Neural progenitor cell (in vitro differentiated cells): ENCODE measurements at places on chromosomes 4 and X.
A peak's percentile ranks its signal among the peaks of the same experiment; 100 is the strongest.

DNA sequence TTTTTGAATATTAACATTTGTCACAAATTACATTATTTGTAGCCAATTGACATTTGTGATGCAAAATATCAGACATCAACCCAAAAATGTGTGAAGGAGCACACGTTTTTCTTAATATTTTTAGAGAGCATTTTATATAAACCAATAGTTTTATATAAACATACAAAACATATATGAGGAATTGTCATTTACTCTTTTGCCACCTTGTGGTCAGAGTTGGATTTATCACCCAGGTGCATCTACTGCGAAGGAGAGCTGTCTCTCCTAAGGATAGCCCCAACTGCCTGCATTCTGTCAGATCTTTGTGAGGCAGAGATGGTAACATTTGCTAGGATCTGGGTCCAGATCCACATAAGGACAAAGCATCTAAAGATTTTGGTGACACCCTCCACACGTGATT is 2.5 kb upstream of the USP27X start:
- peak; percentile 31 for DNase-seq

- no peak for DNase-seq
These were observed 292.0 kb downstream of the DTHD1 start for GRCh38 chr4:36573441-36573840.

DNA sequence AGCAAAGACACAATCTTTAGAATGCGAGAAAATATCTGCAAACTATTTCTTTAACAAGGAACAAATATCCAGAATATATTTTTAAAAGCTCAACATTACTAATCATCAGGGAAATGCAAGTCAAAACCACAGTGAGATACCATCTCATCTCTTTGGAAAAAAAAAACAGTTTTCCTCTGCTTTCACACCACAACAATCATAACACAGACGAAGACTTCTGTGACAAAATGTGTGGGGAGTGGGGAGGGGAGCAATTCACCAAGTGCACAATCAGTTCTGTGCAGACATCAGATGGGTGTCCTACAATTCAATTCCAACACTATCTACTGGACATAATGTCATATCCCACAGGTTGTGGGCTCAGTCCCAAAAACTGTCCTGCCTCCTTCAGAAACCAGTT is 293.2 kb upstream of the SLC7A11 start:
- DNase-seq = no peak

- peak; percentile 52 for DNase-seq
These were observed 347.2 kb upstream of the DDX53 start for GRCh38 chrX:22652596-22652995.

- DNase-seq = no peak
These were observed 255.1 kb downstream of the C4orf33 start for GRCh38 chr4:129350834-129351721.

- no peak for DNase-seq
These were observed 1402.9 kb upstream of the PABPC4L start for GRCh38 chr4:135604531-135604930.

GRCh38 chr4:56907489-56908205 is at the start of gene REST:
TSS of gene REST (plus strand) at chr4:56907900. CDS start at chr4:56910639, 2,739 bp downstream.
- DNase-seq = peak; percentile 96

DNA sequence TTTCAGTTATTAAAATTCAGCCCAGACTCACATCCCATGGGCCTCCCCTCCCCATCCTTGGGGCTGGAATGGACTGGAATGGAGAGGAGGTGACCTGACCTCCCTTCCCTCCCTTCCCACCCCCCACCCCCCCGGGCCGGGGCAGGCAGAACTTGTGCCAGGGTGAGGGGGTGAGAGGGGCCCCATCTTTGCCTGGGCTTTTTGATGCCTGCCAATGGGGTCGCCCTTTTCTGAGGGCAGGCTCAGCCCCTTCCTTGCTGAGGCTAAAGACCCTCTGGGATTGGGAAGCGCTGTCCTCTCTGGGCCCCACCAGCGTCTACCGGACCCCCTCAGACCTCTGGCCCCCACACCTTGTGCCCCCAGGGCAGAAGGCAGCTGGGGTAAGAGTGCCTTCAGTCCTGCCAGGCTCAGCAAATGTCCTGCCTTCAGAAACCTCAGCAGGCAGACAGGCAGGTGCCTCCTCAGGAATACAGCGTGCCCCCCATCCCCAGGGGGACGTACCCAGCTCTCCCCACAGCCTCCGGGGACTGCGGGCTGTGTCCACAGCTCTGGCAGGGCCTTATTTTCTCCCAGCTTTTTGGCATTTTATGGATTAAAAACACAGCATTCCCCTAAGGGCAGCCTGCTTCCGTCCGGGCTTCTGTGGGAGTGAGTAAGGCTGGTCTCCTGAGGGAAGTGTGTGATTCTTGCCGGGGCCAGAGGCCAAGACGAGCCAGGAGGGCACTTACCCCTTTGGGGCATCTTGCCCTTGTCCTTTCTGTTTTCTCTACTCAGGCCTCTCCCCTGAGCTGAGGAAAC is 12.6 kb upstream of the CCNQ start:
- no peak for DNase-seq

GRCh38 chr4:53908661-53909078 is 155.7 kb downstream of the CHIC2 start:
- peak; percentile 76 for DNase-seq

DNA sequence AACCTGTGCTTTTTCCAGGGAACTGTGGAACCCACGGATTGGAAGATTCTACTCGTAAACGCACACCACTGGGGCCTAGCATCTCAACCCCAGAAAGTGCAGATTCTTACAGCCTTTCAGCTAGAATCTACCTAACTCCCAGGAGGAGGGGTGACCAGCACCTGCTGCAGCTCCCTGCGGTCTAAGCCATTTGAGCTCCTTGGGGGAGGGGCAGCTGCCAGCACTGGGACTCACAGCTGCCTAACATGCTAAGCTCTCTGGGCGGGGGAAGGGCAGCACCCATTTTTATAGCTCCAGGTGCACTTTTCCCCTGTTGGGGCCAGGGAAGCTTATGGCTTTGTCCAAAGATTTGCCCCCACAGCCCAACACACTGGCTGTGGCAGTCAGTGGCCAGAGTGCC is 595.7 kb upstream of the EPHA5 start:
- peak; percentile 42 for DNase-seq

DNA sequence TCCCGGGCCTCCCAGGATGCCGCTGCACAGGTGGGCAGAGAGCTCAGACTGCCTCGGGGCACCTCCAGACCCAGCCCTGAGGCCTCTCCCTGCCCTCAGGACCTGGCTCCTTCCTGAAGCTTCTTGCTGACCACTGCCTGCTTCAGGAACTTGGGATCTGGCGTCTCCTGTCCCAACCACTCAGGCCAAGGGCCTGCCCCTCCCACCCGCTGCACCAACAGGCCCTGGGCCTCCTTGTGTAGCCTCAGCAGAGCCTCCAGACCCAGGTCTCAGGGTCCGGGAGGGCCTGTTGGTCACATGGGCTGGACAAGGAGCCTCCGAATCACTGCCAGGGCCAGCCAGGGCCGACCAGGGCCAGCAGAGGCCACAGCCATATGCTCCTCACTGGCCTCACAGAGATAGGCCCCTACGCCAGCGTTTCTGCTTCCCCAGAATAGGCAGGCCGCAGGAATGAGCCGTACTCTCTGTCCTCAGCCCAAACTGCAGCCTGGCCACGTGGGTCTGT is 2.8 kb downstream of the MXD4 start:
- DNase-seq = no peak

DNA sequence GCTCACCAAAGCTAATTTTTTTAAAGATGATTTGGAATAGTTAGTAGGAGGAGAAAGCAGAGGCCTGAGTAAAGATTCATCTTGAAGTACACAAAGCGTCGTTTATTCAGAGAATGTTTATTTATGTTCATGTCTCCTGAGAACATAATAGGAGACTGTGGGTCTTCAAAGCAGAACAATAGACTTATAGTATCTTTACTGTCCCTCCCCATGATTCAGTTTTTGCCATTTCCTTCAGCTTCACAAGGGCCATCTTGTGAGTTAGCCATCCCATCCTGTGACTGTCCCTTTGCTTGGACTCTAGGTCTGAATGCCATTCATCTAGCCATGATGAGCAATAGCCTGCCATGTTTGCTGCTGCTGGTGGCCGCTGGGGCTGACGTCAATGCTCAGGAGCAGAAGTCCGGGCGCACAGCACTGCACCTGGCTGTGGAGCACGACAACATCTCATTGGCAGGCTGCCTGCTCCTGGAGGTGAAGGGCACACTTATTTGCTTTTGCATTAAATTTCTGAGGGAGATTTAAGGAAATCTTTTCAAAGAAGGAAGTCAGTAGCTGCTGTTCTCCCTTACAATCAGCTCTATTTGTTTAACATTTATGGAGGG is 105.8 kb downstream of the NFKB1 start:
- no peak for DNase-seq

- DNase-seq = peak; percentile 18
These were observed 898 bp upstream of the PDGFC start for GRCh38 chr4:156972379-156973015.

DNA sequence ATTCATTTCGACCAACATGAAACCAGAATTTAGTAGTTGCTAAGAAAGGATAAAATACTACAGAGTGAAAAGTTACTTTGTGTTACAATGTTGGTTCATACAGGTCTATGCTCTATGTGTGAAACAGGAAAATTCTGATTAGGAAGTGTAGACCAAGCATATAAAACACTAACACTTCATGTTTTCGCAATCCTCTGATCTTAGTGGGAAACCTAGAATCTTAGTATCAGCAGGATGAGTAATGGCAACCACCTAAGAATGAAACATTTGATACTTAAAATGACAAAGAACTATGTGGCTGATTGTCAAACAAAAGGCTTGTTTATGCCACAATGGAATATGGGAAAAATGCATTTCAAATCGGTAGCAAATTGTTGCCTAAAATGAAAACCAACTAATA is 116.1 kb downstream of the AMMECR1 start:
- no peak for DNase-seq

- DNase-seq = no peak
These were observed 10.2 kb upstream of the GLOD5 start for GRCh38 chrX:48751343-48751742.

- peak; percentile 30 for DNase-seq
These were observed 661 bp downstream of the SPIN4 start for GRCh38 chrX:63350465-63350877.

DNA sequence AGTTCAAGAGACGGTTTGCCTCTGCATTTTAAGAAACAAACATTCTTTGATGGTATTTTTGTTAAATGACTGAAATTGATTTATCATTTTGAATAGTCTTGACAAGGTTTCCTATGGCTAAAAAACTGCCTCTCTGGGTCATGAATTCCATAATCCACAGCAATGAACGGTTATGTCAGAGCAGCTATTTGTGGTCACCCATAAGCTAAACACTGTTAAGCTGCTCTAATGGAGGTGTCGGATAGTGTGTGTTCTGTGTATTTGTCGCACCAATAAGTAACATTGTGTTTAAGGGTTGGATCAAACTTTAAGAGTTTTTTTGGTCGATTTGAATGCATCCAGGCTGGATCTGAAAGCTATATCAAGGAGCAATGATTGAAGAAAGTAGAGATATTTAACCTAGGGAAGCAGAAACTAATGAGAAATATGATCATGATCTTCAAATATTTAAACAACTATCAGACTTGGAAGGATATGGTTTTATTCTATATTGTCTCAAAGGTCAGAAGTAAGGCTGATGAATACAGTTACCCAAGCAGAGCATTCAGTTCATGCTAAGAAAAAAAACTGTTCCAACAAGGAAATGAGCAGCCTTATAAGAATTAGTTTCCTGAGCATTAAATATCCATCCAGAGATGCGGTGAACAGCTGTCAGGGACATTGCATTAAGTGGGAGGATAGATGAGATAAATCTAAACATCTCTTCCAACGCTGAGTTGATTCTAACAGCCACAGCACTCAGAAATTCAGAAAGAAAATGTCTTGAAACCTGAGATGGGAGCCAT is 232.3 kb upstream of the RPS6KA3 start:
- no peak for DNase-seq

- no peak for DNase-seq
These were observed 12.6 kb downstream of the SRD5A3 start for GRCh38 chr4:55358668-55359067.

- no peak for DNase-seq
These were observed 112.2 kb downstream of the AGTR2 start for GRCh38 chrX:116282751-116283150.

DNA sequence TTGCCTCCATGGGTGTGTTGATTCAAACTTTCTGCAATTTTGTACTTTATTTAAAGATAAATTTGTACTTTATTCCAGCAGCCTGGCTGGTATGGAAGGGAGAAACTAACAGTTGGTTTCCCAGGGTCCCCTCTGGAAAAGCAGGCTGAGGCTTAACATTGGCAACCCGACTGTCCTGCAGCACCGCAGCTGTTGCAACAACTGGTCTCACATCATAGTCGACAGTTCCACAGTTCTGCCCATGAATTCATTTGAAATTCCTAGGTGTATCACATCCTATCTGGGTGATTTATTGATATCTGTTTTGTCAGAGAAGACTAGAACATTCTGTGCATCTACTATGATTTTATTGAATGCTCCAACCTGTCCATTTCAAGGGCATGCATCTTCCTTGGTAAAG is 98.8 kb upstream of the GATB start:
- DNase-seq = no peak

DNA sequence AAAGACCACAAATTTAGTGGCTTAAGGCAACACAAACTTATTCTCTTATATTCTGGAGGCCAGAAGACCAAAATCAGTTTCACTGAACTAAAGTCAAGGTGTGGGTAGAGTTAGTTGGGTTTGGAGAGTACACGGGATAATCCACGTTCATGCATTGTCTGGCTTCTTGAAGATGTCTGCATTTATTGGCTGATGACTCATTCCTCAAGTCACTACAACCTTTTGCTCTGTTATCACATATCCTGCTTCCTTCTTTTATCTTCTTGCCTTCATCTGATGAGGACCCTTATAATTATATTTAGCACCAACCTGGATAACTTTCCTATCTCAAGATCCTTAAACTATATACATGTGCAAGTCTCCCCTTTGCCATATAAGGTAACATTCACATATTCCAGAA is 590.0 kb downstream of the FSTL5 start:
- DNase-seq = no peak

DNA sequence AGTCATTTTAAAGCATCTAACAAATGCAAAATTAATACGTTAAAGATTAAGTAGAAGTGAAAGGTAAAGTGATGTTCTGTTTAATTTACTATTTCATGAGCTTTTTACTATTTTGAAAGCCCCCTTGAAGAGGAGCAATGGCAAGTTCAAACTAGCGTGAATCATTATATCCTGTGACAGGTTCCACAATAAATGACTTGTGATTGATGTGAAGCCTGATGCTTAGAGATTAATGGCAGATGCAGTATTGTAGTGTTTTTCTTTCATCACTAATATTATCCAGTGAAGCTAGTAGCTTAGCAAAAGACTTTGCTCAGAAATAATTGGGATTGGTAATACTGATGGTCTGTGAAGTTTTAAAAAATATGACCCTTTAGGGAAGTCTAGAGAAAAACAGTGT is 57.3 kb downstream of the STOX2 start:
- DNase-seq = no peak
